ENCODE measurements at places on chromosomes 6 and 20. TPM values are rescaled to one million over a fixed set of nuclear protein-coding genes. Genes with fewer than 3 reads are reported as not detected.

Gene HLA-B
- 104 TPM for polyA plus RNA-seq

DNA sequence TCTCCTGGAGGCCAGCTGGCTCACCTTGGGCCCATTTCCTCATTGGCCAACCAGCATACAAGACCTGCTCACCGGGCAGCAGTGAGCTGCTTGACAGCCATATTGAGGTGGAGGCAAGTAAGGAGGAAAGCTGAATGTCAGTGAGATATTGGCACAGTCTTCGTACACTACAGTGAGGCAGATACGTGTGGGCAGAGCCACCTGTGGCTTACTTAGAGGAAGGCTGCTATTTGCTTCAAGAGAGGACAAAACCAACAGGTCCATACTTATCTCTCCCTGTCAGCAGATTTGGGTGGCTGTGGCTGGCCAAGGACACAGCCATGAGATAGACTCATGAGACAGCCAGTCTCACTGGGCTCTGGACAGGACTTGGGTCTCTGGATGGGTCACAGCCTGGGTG lies 15.1 kb upstream of the MCM3 start:
- DNase-seq = no peak

DNA sequence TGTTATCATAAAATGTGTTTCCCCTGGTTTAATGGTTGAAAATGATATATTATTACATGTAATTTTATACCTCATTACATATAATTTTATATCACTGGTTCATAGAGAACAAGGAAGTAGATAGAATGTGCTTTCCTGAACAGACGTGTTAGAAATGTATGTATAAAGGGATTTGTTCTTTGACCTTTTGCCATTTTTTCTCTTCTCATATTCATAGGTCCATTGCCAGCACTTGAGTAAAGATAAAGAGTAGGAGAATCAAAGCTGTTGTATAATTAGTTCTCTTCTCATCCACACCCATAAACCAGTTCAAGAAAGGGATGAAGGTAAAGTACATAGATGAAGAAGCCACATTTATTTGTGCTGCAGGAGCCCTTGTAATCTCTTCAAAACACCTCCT lies 46.7 kb downstream of the RNF217 start:
- DNase-seq = no peak

DNA sequence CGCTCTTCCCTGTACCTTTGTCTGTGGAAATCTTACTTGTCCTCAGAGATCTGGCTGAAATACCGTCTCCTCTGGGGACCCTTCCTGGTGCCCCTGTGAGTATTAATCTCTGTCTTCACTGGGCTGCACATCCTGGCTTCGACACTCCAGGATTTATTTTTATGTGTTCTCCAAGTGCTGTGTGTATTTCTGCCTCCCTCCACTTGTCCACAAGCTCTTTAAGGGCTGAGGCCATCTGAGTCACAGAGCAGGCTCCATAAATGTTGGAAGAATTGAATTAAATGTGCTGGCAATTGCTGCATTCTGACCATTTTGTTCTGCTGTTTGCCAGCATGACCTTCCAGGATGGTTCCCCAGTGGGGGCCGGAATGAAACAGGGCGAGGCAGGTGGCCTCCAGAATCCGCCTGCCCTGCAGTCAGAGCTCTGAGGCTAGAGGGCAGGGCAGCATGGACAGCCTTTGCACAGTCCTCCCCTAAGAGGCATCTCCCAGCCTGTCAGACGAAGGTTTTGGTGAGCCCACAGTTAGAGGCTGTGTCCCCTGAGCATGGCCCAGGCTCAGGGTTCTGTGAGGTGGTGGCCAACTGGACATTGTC lies 105.8 kb downstream of the DLGAP4 start:
- DNase-seq = no peak

DNA sequence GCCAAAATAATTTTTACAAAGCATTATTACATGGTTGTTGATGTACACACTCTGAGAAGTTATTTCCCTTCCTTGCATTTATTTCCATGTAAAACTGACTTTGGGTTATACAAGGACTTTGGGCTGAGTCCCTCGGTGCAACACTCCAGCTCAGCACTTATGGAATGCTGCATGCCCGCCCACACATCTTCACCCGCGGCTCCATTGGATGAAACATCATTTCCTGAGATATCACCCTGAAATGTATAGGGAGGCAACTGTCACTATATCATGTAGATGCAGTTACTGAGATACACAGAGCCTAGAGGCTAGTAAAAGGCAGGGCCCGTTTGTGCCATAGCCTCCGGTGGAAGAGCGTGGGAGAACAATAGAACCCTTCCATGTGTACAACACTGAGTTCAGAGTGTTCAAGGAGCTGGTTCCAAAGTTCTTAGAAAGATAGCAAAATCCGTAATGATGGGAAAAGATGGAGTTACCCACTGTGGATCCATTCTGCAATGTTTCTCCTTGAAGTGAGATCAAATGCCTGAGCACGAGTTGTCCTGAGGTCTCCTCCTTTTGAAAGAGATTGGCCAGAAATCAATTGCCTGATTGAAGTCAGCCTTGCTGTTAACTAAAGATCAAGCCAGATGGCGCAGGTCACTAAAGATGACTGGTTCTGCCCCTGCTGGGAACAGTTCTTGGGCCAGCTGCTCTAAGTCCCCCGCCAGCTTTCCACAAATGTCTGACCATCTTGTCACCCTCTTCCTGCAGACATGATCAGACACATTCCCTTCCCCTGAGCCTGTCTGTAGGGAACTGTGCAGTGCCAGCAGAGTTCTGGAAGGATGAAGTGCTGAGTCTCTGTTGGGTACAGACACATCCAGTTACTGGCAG lies 100.9 kb upstream of the IYD start:
- no peak for DNase-seq

Gene STAU1
- polyA plus RNA-seq = 52.1 TPM

- no peak for DNase-seq
Measured at GRCh38 chr20:16942756-16943155, 194.6 kb downstream of the OTOR start.

GRCh38 chr6:126145351-126145750 lies 159.0 kb downstream of the TRMT11 start:
- DNase-seq = no peak

Data from forelimb muscle (tissue), 1 donor.